ENCODE measurements at places on chromosomes 3 and 15. TPM values are rescaled to one million over a fixed set of nuclear protein-coding genes. Genes with fewer than 3 reads are reported as not detected.

DNA sequence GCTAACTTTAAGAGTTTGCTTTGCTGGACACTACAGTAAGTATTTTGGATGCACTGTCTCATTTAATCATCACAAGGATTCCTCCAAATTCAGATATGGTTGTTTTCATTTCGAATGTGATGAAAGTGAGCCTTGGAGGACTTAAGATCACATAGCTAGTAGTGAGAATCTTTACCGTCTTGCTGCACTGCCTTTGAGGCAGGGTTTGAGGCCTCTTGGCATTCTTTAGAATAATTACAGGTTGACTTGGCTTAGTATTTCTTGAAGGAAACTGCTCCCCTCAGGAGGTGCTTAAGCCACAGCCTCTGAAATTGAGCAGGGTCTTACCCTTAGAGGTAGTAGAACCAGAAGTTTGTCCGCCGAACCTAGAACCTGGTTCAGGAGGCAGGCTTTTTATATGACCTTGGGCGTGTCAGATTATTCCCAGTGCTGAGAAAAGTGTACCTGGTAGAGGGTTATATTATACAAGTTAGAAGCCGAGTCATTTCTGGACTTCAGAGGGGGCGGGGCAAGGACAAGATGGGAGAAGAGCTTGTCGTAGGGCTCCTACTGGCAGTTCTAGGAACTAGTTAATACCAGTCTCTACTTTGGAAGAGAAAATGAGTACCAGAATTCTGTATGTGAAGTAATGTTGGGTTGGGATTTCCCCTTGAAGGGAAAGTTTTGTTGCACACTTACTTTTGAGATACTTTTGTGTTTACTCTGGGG is 1.1 kb downstream of the TFG start:
- peaks cover 39% of the 10 kb centered on the region for H3K36me3 ChIP-seq
- H3K27ac ChIP-seq = peak overlapping the region; percentile 93
- DNase-seq = no peak

- H3K36me3 ChIP-seq = no peaks in the 10 kb centered on the region
- H3K27me3 ChIP-seq = no peaks in the 10 kb centered on the region
- no peak for DNase-seq
Measured at GRCh38 chr3:172476347-172476746, 28.1 kb upstream of the GHSR start.

DNA sequence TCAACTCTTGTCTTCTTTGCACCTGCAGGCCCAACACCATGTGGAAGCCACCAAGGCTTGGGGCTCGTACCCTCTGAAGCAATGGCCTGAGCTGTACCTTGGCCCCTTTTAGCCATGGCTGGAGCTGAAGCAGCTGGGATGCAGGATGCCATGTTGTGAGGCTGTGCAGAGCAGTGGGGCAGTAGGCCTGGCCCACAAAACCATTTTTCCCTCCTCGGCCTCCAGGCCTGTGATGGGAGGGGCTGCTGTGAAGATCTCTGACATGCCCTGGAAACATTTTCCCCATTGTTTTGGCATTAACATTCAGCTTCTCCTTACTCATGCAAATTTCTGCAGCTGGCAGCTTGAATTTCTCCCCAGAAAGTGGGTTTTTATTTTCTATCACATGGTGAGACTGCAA is 58.5 kb downstream of the DPH6 start:
- H3K27me3 ChIP-seq = no peaks in the 10 kb centered on the region
- no peak for DNase-seq
- H3K36me3 ChIP-seq = peaks cover 32% of the 10 kb centered on the region
- H3K27ac ChIP-seq = no peak overlapping the region
- peaks cover 4% of the 10 kb centered on the region for H3K4me1 ChIP-seq

GRCh38 chr15:98120561-98120960 is 160.1 kb downstream of the ARRDC4 start:
- peaks cover 3% of the 10 kb centered on the region for H3K36me3 ChIP-seq
- H3K4me1 ChIP-seq = peaks cover 6% of the 10 kb centered on the region
- no peak overlapping the region for H3K27ac ChIP-seq
- DNase-seq = no peak

- no peak overlapping the region for H3K4me3 ChIP-seq
- H3K27ac ChIP-seq = no peak overlapping the region
- H3K4me1 ChIP-seq = peaks cover 26% of the 10 kb centered on the region
Measured at GRCh38 chr15:99430881-99431401, 134.8 kb upstream of the MEF2A start.

- no peaks in the 10 kb centered on the region for H3K36me3 ChIP-seq
- no peaks in the 10 kb centered on the region for H3K27me3 ChIP-seq
- no peak for DNase-seq
- no peak overlapping the region for H3K4me3 ChIP-seq
- H3K27ac ChIP-seq = no peak overlapping the region
Measured at GRCh38 chr15:58957101-58957973, 23.9 kb upstream of the SLTM start.

NR2E3 gene
- total RNA-seq = 0.38 TPM

- no peaks in the 10 kb centered on the region for H3K27me3 ChIP-seq
- H3K36me3 ChIP-seq = no peaks in the 10 kb centered on the region
- peaks cover 17% of the 10 kb centered on the region for H3K4me1 ChIP-seq
- H3K27ac ChIP-seq = no peak overlapping the region
- H3K4me3 ChIP-seq = no peak overlapping the region
Measured at GRCh38 chr15:67865331-67865730, 25.5 kb upstream of the RNU6-1 start.

DNA sequence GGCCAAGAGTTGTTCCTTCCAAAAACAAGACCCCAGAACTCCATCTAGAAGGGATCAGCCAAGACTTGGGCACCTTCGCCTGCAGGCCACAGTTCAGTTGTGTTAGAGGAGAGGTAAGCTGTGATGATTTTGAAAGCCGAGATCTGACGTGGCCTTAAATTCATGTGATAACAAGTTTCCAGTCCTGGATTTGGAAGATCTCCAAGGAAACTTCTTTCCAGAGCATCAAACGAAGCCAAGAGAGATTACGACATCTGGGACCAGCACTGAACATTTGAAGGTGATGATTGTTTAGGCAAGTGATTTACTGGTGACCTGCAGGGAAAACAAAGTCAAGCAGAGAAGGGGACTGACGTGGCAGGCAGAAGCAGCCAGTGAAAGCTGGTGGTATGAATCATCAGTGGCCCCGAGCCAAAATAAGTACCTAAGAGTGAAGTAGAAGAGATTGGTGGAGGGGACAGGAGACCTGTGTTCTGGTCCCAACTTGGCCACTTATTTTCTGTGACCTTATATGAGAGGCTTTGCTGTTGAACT is 339.0 kb upstream of the PROK2 start:
- no peak for DNase-seq
- peaks cover 4% of the 10 kb centered on the region for H3K27me3 ChIP-seq
- H3K4me3 ChIP-seq = no peak overlapping the region
- H3K27ac ChIP-seq = no peak overlapping the region
- H3K36me3 ChIP-seq = no peaks in the 10 kb centered on the region

GAP43 gene
- 4.2 TPM for total RNA-seq

GRCh38 chr3:152323834-152324233 is 55.1 kb downstream of the MBNL1 start:
- no peaks in the 10 kb centered on the region for H3K27me3 ChIP-seq
- H3K4me3 ChIP-seq = no peak overlapping the region
- H3K27ac ChIP-seq = no peak overlapping the region
- peaks cover 27% of the 10 kb centered on the region for H3K4me1 ChIP-seq
- H3K36me3 ChIP-seq = peaks cover 12% of the 10 kb centered on the region
- DNase-seq = no peak

C3orf85 gene
- 2.3 TPM for total RNA-seq

DNA sequence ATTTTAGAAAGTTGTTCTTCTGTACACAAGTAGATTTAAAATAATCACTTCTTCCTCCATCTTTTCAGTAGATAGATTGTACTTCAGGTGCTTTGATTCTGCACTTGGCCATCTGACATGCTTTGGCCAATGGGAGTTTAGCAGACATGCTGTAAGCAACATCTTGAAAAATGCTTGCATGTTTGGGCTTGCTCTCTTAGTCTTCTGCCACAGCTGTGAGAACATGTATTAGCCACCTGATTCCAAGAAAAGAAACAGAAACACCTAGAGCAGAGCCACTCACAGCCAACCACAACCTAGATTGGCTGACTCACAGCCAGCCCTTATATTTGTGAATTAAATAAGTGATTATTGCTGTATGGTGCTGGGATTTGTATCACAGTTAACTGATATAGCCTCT is 70.2 kb upstream of the GADL1 start:
- H3K36me3 ChIP-seq = no peaks in the 10 kb centered on the region
- no peaks in the 10 kb centered on the region for H3K4me1 ChIP-seq
- no peaks in the 10 kb centered on the region for H3K27me3 ChIP-seq
- no peak for DNase-seq

TP63 gene
- total RNA-seq = 16.1 TPM

DNA sequence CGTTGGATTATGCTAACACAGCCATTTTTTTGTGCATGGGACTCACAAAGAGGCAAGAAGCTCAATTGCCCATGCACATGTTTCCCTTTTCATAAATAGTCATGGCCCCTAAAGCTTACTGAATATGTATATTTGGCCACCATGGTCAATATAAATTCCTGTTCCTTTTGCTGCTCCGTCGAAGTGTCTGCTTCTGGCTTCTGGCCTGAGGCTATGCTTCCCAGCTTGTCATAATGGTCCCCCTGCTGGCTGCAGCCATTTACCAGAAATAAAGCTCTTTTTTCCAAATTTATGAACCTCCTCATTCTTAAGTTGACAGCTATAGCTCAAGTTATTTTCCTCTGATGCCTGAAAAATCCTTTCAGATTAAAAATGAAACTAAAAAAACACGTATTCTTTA is 602.1 kb downstream of the VGLL3 start:
- H3K27ac ChIP-seq = no peak overlapping the region
- H3K4me3 ChIP-seq = no peak overlapping the region
- DNase-seq = no peak
- H3K36me3 ChIP-seq = no peaks in the 10 kb centered on the region
- no peaks in the 10 kb centered on the region for H3K4me1 ChIP-seq

GRCh38 chr3:59580996-59581395 is 531.2 kb upstream of the CFAP20DC start:
- peaks cover 6% of the 10 kb centered on the region for H3K27me3 ChIP-seq
- DNase-seq = no peak
- H3K36me3 ChIP-seq = no peaks in the 10 kb centered on the region
- H3K4me1 ChIP-seq = peaks cover 5% of the 10 kb centered on the region
- H3K4me3 ChIP-seq = no peak overlapping the region

DNA sequence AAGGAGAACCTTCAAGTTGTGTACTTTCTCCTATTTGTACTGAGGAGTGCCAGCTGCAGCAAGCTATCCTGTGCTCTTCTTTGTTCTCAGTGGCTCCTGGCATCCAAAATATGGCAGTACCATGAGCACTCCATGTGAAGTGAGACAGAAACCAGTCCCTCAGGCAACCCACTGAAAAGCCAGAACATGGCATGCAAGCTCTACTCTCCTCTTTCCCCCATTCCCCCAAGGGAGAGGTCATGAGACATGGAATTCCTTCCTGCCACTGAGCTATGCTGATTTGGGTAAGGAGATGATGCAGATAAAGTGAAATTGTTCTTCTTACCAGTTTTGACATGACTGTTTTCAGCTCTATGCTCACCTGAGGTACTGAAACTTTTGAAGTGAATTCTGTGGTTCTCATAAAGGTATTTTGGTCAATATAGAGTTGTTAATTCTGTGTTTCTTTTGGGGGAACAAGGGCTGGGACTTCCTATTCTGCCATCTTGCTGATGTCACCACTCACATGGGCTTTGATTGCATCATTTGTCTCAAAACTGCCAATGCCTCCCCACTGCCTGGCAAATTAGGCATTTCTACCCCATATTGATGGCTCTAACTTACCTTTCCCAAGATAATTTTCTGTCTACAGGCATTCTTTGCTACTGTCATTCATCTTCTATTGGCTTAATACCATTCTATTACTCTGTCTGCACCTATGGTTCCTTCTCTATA is 22.8 kb upstream of the CEP152 start:
- H3K27ac ChIP-seq = peak overlapping the region; percentile 44
- no peaks in the 10 kb centered on the region for H3K4me1 ChIP-seq
- no peak overlapping the region for H3K4me3 ChIP-seq
- no peaks in the 10 kb centered on the region for H3K27me3 ChIP-seq
- no peak for DNase-seq
- no peaks in the 10 kb centered on the region for H3K36me3 ChIP-seq

- H3K36me3 ChIP-seq = no peaks in the 10 kb centered on the region
- no peaks in the 10 kb centered on the region for H3K27me3 ChIP-seq
- H3K4me1 ChIP-seq = peaks cover 28% of the 10 kb centered on the region
- H3K27ac ChIP-seq = no peak overlapping the region
Measured at GRCh38 chr3:34254285-34254684, 455.9 kb downstream of the PDCD6IP start.

DNA sequence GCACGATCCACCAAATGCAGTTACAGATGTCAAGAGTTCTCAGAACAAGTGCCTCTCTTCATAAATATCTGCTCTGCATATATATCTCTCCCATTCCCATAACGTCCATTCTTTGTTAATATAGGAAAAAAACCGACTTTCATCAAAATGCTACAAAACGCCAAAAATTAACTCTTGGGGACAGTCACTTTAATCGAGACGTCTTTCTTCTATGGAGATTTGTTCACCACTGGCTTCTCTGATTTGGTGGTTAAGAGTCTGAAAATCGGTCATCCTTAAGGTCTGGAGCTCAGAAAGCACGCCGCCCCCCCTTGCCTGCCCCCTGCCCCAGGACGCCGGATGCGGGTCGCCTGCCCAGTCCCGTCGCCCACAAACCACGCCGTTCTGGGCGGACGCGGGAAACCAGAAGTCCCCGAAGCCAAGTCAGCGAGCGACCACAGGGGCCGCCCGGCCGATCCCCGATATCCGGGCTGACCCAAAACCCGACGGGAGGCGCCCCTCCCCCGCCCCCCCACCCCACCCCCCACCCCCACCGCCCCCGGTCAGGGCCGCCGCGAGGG is 252.7 kb downstream of the TJP1 start:
- no peaks in the 10 kb centered on the region for H3K36me3 ChIP-seq
- DNase-seq = no peak
- no peak overlapping the region for H3K27ac ChIP-seq

Data from type B pancreatic cell (in vitro differentiated cells).